Activated T-cell treated with anti-CD3 and anti-CD28 coated beads, Interleukin-2, amount 50 U/mL, for 24 hours (primary cell): ENCODE measurements at places on chromosomes 3 and 15.

DNA sequence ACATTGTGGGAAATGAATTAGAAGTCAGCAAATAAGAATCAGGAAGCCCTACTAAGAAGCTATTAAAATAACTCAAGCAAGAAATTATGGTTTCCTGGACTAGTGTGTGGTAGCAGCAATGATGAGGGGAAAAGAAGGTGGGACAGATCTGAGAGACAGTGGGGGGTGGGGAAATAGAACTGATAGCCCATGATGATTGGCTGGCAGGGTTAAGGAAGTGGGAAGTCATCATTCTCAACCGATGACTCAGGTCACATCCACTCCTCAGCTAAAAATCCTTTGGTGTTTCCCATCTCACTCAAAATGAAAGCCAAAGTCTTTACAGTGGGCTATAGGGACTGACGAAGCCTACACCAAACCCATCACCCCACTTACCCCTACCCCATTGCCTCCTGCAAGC lies 153.9 kb upstream of the ARHGEF26 start:
- DNase-seq, result no peak

DNA sequence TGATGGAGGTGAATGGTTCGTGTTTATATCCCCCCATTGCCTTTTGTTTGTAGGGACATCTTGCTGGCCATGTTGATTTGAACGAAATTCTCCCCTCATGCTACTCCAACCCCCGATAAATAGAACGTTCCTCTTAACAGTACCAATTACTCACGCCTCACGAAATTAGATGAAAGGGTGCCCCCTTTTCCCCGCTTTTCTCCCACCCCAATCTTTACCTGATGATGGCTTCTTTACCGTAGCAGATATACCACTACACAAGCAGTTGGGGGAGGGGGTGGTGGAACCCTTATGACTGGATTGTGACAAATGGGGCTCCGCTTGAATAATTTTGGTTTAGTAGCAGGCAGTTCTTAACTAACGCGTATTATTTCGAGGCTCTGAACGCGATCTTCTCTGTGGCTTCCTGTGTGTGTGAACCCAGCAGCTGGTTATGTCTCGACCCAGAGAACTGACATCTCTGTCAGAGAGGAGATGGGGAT lies 1.1 kb downstream of the PIAS1 start:
- DNase-seq, result peak; percentile 65

GRCh38 chr3:62554264-62554799 lies 181.0 kb upstream of the FEZF2 start:
- DNase-seq, result no peak

DNA sequence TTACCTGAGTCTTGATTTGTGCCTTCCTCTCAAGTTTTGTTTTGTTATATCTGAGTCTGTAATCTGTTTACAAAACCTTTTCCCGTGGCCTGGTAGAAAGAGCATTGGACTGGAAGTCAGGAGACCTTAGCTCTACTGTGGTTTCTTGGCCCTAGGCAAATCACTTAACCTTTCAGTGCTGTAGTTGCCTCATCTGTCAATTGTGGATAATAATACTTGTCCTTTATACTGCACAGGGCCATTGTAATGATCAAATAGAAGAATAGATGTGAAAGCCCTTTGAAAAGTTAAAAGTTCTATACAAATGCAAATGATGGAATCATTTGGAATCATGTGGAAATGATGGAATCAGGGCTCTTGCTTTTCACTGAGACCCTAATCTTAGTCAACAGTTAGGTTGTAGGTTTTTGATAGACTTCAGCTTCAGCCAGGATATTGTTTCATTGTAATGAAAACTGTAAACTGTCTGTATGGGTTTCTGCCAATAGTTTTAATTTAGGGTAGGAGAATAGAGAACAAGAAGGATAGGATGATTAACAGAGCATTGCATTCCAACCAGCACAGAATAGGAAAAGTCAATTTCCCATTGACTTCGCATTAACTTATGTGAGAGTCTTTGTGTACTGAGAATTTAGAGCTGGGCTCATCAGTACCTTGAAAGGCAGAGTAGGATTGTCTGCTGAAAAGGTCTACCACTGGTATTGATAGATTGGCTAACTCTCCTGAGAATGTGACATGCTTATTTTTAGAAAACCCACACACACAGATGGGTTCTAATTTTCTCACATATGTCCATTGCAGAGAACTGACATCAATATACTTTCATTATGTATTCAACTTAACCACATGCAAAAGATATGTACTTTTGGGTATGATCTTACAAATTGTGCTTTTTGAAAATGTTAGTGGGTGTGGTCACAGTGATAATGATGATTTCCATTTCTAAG lies 21.8 kb downstream of the MAP2K5 start:
- DNase-seq, result no peak

DNA sequence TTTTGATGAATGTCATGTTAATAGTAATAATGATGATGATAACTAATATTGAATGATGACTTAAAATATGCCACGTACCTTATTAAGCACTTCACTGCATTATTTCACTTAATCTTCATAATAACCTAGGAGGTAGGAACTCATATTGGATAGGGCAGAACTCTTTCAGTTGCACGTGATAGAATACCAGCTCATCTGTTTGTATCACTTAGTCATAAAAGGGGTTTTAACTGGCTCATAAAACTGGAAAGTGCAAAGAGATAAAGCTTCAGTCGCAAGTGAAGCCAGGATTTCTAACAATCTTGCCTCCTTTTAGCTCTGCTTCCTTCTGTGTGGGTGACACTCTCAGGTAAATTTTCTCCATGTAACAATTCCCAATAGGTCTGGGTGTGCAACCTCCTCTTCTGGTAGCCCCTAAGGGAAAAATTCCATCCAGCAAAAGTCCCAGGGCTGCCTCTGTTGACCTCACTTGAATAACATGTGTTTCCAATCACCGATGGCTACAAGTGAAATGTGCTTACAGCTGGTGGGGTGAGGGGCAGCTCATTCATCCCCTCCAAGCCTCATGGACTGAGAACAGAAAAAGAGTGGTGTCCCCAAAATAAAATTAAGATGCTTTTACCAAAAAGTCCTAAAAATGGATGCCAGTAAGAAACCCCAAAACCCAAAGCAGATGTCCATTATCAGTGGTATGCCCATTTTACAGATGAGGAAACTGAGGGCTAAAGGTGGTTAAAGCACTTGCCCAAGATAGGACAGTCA lies 9.3 kb downstream of the GXYLT2 start:
- no peak for DNase-seq
